Ascending aorta (tissue), 2 donors: ENCODE measurements at places on chromosomes 3 and 15.

DNA sequence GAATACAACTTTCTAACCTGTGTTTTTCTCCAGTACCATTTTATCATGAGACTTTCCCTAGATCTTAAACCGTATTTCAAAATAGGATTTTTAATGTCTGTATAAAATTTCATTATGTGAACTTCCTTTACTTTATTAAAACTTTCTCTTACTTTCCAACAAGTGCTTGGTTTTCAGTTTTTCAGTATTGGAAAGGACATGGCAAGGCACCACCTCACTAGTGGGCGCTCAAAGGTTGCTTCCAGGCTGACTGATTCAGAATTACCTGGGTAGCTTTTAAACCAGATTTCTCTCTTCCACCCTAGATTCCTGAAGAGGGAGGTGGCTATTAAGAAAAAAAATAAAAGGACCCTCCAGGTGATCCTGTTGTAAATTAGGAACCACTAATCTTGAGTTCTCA, 236.6 kb downstream of the SOX2 start:
- no peak for DNase-seq

GRCh38 chr15:58684036-58684710, 65.3 kb downstream of the ADAM10 start:
- DNase-seq: no peak

DNA sequence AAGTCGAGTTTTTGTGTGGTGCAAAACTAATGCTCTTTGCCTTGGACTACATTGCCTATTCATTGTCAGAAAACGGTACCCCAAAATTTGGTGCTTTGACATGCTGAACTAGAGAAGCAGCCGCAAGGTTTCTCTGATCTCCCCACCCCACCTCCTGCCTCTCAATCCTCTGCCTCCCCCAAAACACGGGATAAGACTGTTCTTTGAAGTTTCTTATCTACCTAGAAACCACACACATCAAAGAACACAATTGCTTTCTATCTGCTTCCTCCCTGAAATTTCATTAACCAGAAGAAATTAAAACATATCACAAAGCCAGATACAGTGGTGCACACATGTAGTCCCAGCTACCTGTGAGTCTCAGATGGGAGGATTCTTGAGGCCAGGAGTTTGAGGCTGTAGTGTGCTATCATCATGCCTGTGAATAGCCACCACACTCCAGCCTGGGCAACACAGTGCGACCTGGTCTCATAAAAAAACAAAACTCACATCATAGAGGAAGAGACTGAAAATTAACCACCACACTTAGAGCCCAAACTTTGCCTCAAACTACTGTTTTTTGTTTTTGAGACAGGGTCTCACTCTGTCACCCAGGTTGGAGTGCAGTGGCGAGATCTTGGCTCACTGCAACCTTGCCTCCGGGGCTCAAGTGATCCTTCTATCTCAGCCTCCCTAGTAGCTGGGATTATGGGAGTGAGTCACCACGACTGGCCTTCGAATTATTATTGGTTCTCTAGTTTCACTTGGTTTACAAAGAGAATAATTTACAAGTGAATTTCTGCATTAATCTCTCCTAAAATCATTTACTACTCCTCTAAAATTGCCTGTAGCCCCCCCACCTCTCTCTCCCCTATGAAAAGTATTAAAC, 2.7 kb upstream of the PCNP start:
- DNase-seq: no peak

DNA sequence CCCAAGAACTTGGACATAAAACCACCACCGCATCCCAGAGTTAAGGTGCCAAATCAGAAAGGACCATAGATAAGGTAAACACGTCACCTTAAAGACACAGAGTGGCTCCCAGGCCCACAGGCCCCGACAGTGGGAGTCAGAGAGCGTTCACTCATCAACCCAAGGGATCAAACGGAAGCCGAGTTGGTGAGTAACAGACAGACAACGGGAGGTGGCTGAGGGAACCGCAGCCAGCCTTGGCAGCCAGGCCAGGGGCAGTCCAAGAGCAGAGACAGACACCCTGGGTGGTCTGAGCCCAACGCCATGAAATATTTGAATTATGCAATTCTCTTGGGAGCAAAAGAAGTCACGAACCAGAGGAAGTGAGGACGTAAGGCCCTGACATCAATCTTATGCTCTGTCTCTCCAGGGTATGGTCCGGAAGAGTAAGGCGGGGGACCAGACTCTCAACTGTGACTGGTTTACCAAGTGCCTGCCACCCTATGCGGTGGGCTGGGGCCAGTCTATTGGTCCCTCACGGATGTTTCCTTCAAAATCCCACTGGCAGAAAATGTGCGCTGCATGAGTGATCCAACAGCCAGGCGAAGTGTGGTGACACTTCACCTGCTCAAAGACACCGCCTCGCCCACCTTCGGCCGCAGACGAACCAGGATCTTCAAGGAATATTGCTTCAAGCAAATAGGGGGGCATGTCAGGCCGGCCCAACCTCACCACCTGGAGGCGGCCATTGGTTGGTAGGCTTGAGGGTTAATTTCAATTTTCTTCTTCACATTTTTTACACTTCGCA, 34.3 kb downstream of the TMEM44 start:
- no peak for DNase-seq

GRCh38 chr15:90903733-90904536, 833 bp downstream of the MAN2A2 start:
- DNase-seq: no peak

DNA sequence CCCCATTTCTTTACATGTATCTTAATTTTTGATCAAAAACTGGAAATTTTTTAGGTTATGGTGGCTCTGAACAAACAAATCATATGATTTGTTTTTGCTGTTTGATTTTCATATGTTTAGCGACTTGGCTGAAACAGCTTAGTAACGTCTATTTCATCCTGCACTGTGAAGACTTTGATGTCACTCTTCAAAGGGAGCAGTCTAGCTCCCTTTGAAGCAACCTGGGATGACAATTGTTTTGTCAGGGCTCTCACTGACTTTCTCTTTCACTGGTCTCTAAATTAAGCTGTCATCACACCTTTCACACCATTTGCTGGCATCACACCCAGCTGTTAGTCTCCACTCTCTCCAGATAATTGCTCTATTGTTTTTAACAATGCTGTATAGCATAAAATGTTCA, 896.9 kb downstream of the IGSF11 start:
- DNase-seq: no peak

- DNase-seq: peak; percentile 20
Observed at GRCh38 chr15:38398134-38398533, 55.8 kb upstream of the FAM98B start.

- no peak for DNase-seq
Observed at GRCh38 chr15:25971053-25971452, 107.9 kb upstream of the ATP10A start.

- no peak for DNase-seq
Observed at GRCh38 chr15:44718180-44718926, 7.0 kb downstream of the B2M start.

DNA sequence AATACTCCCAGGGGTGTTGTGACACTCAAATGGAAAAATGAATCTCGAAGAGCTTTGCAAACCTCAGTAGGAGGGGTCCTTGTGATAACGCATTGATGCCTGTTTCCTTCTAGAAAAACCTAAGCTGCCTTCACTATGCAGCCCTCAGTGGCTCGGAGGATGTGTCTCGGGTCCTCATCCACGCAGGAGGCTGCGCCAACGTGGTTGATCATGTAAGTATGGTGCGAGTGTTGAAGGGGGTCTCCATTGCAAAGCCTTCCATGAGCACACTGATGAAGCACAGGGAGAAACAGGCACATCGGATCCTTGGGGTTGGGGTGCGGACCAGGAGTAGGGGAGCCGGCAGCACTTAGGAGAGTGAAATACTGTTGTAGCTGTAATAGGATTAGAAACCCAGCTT, 22.3 kb downstream of the ANKDD1A start:
- no peak for DNase-seq

GRCh38 chr3:60755094-60755493, 496.2 kb downstream of the FHIT start:
- DNase-seq: no peak

GRCh38 chr15:85961821-85962220, 117.8 kb upstream of the AGBL1 start:
- DNase-seq: no peak

GRCh38 chr15:49270541-49271421, 100.7 kb downstream of the GALK2 start:
- DNase-seq: peak; percentile 62

DNA sequence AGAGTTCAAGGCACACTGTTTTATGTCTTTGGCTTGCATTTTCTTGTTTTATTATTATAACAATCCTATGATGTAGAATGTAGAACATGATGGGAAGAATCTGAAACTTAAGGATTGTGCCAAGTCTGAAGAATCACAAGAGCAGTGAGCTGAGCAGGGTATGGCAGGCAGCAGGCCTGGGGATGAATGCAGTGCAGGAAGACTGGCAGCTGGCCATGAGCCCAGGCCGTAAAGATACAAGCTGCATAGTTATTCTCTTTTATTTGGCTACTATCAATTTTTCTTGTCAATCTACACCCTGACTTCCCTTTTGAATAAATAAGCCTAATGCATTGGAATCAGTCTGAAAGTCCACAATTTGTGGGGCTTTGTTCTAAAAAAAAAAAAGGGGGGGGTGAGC, 89.6 kb upstream of the ARPP21 start:
- DNase-seq: no peak

GRCh38 chr15:78651930-78652615, 11.1 kb upstream of the CHRNB4 start:
- no peak for DNase-seq

GRCh38 chr3:180684807-180685206, 5.5 kb upstream of the CCDC39 start:
- no peak for DNase-seq

DNA sequence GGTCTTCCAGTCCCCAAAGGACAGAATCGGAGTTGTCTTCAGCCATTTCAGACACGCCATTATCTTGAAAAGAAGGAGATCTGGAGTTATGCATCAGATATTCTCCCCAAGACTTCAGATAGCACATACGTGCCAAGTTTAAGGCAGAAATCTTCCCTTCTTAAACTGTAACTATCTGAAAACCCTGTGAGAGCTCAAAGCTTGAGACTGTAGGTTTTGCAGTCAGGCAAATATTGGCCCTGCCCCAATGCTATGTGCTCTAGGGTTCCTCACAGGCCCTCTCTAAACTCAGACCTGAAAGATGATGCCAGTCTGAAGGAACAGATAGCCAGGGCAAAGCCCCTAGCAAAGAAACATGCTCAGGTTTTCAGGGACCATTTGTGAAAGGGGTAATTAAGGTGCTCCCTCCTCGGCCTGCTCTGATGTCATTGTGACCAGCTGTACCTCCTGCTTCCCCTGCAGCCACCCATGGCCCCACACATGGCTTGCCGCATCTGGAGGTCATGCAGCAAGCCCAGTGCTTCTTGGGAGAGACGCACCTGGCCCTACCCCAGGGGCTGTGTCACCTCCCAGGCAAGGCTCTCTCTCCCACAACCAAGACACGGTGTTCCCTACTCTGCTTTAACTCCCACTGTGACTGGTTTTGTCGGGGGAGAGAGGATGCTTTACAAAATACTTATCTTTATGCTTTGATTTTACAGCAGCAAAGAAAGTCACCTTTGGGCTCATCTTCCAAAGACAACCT, 53.4 kb upstream of the POMGNT2 start:
- no peak for DNase-seq

- no peak for DNase-seq
Observed at GRCh38 chr15:80211976-80212375, 40.0 kb downstream of the CTXND1 start.

DNA sequence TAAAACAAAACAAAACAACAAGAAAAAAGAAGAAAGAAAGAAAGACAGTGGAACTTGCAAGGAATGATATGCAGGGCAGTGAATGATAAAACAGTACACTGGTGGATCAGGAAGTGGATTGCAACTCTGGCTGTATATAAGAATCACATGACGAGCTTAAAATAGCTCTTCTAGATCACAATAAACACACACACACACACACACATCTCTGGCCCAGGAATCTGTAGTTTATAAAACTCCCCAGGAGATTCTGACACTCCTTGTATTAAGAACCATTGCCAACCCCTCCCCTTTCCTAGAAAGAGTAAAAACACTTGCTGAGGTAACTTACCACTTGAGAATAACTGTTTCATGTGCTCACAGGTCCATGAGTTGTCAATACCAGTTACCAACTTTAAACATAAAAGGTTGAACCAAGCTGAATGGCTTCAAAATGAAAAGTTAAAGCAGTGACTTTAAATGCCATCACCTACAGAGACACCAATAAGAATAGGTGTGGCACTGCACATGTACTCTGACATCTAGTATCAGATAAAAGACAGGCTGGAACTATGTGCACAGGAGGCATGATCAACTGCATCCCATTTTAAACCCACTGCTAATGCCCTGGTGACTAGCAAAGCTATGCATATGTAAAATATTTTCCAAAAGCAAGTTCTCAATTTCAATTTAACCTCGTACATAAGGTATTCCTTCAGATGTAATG, 3.9 kb downstream of the CPOX start:
- no peak for DNase-seq
